ENCODE measurements at places on chromosomes 16 and 17.

DNA sequence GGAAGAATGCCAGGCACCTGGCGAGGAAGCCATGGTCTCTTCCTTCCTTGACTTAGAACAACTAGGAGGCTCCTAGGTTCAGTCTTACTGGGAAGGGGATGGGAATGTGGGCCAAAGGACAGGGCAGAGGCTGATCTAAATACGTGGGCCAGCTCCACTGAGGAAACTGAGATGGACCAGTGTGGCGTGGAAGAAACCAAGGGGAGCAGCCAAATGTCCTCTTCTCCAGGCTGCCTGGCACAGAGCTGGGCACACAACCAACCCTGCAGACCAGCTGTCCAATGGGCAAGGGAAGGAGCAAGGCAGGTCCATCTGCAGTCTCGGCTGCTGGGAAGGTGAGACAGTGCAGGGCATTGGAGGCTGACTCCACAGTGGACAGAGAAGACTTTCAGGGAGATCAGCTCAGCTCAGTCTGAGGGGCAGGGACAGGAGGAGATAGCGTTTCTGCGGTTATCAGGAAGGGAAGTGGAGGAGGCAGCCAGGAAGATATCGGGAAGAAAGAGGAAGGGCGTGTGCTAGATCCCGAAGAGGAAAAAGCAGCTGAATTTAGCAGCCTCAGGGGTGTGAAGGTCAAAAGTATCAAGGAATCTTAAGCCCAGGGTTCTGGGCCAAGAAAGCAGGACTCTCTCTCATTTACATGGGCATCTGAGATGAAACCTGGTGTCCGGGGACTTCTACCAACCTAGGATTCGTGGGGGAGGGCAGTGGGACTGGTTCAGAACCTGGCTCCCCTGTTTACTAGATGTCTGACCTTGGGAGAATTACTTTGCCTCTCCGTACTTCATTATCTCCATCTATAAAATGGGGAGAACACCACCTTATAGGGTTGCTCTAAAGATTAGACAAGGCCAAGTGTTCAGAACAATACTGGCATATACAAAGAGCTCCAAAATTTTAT lies 1.8 kb downstream of the KIFC3 start:
- DNase-seq: no peak

DNA sequence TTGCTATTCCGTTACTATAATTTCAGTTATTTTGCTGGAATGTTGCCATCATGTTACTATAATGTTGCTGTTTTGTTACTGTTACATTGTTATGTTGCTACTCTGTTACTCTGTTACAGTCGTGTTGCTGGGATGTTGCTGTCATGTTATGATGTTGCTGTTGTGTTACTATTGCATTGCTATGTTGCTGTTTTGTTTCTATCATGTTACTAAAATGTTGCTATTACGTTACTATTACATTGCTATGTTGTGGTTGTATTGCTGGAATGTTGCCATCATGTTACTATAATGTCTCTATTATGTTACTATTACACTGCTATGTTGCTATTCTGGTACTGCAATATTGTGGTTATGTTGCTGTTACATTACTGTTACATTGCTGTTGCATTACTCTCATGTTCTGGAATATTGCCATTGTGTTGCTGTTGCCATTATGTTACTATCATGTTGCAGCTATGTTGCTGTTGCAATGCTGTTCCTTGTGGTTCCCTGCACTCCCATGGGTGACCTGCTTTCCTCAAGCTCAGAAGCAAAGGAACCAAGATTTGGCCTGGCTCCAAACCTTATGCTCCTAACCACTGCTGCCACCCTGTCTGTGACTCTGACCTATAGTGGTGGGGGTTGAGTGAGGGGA lies 64.4 kb downstream of the ABCC6 start:
- no peak for DNase-seq

GRCh38 chr17:80220736-80221215 lies 549 bp downstream of the SLC26A11 start:
- DNase-seq: no peak

- DNase-seq: no peak
Measured at GRCh38 chr17:725746-726145, 6.7 kb upstream of the TLCD3A start.

- DNase-seq: no peak
Measured at GRCh38 chr16:49537924-49538459, 164.4 kb downstream of the C16orf78 start.

GRCh38 chr17:28983286-28984230 lies 22.3 kb downstream of the SEZ6 start:
- DNase-seq: no peak

GRCh38 chr16:69108064-69108904 lies 2.8 kb downstream of the HAS3 start:
- no peak for DNase-seq

- no peak for DNase-seq
Measured at GRCh38 chr16:28202147-28202746, 9.5 kb downstream of the XPO6 start.

DNA sequence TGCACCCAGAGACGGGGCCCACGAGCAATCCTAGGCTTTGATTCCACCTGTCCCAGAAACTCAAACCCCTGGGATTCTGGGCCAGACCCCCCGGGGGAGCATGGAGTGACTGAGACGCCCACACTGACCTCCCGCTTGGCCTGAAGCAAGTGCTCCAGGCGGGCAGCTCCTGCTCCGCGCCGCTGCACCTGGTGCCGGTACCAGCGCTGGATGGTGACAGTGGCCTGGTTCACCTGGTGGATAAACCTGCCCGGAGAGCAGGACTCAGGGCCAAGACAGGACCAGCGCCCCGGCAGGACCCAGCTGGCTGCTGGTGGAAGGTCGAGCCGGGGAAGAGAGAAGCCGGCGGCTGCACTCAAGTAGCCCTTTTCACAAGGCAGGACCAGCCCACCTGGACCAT lies 22.6 kb downstream of the CEP131 start:
- DNase-seq: no peak

DNA sequence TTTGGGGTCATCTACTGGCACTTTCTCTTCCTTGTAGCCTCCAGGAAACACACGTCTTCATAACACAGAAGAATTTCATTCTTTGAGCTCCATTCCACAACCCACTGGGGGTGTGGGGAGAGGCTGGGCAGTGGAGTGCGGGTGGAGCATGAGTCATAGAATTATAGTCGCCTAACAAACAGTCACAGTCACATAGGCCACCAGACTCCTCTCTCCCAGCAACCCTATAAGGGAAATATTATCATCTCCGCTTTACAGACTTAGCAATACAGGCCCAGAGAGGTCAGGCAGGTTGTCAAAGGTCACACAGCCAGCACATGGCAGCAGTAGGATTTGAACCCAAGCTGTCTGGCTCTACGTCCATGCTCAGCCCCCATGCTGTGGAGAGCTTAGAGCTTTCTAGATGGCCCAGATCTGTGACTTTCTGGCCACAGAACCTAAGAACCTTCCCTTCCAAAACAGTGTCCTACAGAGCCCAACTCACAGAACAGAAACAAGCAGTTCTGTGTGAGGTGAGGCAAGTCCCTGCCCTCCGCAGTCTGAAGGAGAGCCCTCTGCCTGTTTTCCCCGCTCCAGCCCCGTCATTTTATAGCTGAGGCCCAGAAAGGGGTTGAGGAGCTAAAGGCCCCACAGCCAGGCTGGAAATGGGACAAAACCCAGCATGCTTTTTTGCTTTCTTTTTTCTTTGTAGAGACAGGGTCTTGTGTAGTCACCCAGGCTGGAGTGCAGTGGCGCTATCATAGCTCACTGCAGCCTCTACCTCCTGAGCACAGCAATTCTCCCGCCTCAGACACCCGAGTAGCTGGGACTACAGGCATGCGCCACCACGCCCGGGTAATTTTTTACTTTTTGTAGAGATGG lies 10.7 kb upstream of the LITAF start:
- DNase-seq: peak; percentile 79

GRCh38 chr17:31067691-31068184 lies 27.0 kb upstream of the NF1 start:
- peak; percentile 26 for DNase-seq

- DNase-seq: no peak
Measured at GRCh38 chr17:12790249-12791106, 1.2 kb downstream of the ARHGAP44 start.

DNA sequence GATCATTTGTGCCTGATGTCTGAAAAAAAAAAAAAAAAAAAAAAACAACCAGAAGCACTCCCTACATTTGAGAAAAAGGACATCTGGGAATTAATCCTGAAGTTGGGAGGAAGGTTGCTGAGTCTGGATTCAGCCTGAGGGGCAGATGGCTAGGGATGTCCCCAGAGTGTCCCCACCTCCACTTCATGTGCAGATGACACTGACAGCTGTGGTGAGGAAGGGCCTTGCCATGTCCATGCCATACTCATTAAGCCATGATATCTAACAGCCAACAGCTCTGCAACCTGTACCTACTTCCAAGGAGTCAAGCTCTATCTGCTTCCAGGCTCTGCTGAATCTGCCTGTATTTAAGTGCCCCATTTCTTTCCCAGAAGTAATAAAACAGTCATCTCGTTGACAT lies 356.0 kb downstream of the CA10 start:
- no peak for DNase-seq

GRCh38 chr17:44914698-44915271 lies 515 bp downstream of the GFAP start:
- no peak for DNase-seq

- no peak for DNase-seq
Measured at GRCh38 chr16:74740795-74741304, 33.8 kb downstream of the FA2H start.

GRCh38 chr17:20210614-20211013 lies 201.5 kb downstream of the SPECC1 start:
- no peak for DNase-seq

DNA sequence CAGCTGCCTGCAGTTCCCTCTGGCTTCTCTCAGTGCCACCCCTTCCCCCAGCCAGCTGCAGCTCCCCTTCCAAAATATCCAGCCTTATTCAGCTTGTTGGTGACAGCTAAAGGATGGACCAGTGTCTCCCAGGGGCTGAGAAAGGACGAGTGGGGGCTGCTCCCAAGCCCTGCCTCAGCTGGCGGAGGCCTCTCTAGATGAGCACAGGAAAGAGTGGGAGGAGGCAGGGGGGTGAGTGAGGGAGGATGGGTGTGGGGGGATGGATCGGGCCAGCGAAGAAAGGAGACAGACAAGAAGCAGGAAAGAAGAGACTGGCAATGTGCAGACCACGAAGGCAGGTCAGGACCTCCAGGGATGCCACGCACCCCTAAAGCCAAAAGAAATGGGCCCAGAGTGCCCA lies 17.5 kb downstream of the PIPOX start:
- no peak for DNase-seq

- no peak for DNase-seq
Measured at GRCh38 chr17:17724307-17725010, 43.2 kb downstream of the RAI1 start.

GRCh38 chr16:4687946-4688673 lies 5.3 kb upstream of the NUDT16L1 start:
- no peak for DNase-seq

- DNase-seq: no peak
Measured at GRCh38 chr17:81347437-81347836, 47.8 kb upstream of the BAHCC1 start.

- peak; percentile 32 for DNase-seq
Measured at GRCh38 chr17:68172461-68172954, 75.3 kb upstream of the AMZ2 start.

GRCh38 chr17:40791787-40792436 lies 7.8 kb downstream of the KRT28 start:
- DNase-seq: no peak

- DNase-seq: no peak
Measured at GRCh38 chr16:10165643-10166042, 16.6 kb downstream of the GRIN2A start.

- no peak for DNase-seq
Measured at GRCh38 chr16:14545346-14545884, 84.6 kb downstream of the PARN start.

GRCh38 chr17:45218895-45219661 lies 2.6 kb upstream of the FMNL1 start:
- DNase-seq: no peak

DNA sequence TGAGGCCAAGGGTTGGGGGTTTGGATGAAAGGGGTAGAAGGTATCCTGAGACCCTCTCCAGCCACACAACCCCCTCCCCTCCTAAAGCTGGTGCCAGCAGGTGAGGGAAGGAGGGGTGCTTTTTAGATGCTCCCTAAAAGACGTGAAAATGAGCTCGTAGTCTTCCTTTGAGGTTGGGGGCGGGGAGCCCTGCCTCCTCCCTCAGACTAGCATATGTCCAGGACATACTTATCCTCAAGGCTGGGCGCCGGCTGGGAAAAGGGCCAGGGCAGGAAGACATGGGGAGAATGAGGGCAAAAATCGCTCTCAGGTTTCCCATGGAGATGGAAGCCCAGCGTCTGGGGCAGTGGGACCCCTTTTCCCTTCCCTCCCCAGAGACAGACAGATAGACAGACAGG lies 26.7 kb downstream of the SRCIN1 start:
- DNase-seq: no peak

DNA sequence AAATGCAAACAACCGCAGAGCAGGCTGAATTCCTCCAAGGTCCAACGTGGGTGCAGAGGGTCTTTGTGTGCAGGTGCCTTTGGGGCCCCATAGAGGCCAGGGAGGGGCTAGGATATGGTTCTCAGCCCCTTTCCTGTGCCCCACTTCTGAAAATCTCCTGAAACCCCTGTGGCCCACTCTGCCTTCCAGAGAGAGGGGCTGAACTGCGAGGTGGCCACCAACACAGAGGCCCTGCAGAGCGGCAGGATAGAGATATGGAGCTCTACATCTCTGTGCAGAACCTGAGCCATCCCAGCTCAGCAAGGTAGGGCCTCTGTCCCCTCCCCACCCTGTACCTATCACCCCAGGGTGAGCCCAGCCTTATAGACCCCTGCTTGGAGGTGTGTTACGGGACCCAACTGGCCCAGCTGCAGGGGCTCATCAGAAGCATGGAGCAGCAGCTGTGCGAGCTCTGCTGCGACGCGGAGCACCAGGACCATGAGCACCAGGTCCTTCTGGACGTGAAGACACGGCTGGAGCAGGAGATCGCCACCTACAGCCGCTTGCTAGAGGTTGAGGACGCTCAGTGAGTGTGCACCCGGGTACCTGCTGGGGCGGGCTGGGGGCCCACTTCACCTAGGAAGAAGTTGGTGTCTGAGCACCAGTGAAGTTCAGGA lies 5.5 kb downstream of the USP6 start:
- no peak for DNase-seq

DNA sequence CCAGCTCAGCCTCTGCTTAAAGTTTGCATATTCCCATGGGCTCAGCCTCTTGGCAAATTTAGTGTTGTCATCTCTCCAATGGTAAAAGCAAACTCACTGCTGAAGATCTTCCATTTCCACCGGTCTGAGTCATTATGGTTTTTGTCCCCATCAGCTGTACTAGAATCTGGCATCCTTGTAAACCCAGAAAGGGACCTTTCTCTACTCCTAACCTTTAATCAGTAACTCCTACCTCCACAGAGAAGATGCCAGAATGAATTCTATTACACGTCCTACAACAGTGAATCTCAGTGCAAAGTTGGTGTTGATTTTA lies 45.8 kb downstream of the ZNF652 start:
- DNase-seq: no peak

DNA sequence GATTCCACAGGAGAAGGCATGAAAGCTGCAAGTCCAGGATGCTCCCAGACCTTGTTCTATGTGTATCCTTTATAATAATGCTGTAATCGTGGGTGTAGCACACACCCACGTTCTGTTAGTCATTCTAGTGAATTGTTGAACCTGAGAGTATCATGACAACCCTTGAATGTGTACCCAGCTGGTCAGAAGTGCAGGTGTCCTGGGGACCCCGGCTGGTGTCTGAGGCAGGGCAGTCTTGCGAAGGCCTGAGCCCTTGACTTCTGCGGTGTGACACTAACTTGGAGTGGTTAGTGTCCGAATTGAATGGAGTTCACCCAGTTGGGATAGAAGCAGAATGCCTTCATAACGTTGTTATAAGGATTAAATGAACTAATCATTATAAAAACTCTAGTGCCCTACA lies 218.0 kb upstream of the TNRC6C start:
- no peak for DNase-seq
